ENCODE measurements at places on chromosomes 12 and 14. TPM values are rescaled to one million over a fixed set of nuclear protein-coding genes. Genes with fewer than 3 reads are reported as not detected.

- no peak for DNase-seq
Measured at GRCh38 chr14:56491299-56492285, 88.0 kb upstream of the TMEM260 start.

DNA sequence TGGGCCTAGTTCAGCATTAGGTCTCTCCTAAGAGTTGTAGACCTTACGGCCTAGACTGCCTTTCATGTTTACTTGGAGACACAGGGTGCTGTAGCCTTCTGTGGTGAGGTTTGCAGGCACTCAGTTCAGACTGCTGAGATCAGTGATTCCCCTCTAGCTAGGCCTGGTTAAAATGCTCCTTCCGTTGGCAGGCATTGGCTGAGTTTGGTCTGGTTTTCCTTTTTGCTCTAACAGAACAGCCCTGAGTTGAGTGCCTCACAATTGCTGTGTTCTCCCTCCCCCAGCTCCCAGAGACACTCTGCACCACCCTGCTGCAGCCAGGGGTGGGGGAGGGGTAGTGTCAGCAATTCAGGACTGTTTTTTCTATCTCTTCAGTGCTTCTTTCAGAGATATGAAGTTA lies 178.9 kb upstream of the DYRK2 start:
- DNase-seq: no peak

GRCh38 chr12:93571925-93572711 lies at the start of gene SOCS2:
Gene SOCS2 (plus strand): TSS chr12:93572675. CDS start chr12:93572898, 223 bp downstream.
- no peak for DNase-seq

DNA sequence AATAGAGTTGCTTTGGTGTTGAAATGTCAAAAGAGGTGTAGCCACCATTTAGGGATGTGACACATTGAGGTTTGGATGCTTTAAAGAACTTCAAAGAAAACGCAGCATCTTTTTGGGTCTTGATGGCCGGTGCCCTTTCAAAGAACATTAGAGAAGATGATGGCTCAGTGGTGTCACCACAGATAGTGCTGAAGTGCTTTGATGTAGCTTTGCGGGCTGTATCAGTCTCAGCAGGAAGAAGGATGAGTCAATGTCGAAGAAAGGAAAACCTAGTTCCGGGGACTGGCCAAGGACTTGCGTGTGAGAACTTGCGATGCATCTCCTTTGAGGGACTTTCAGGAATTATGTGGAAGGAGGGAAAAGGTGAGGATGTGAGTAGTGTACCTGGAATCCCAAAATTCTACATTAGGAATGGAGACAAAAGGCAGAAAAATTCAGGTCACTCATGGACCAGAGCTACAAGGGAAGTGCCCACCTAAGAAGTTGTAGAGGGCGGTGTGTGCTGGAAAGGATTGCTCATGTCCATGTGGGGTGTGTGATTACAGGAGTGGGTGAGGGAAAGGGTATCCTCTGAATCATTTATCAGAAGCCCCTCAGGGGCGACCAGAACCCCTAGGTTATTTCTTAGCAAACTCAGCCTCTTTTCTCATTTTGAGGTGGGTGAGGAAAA lies 39.7 kb upstream of the GZMB start:
- DNase-seq: no peak

The MARCHF9 gene
- 10.6 TPM for total RNA-seq

DNA sequence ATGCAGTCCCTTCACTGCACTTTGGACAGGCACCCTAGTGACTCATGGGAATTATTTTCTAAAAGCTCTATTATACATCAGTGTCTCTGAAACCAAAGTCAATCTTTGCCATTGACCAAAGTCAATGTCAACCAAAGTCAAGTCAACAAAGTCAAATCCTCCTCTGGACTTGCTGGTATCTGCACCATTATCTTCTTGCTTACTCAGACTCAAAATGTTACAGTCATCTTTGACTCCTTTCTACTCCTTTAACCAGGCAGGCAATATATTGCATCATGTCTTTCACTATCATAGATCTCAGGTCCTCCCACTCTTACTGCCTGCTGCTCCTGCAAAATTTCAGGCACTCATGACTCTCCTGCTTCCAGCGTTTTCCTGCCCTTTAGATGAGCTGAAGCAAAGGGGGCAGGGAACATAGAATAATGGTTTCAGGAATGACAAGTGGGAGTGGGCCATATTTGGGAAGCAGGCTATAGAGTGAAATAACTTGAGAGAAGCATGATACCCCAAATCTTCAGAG lies 39.2 kb downstream of the IGF1 start:
- no peak for DNase-seq

The SLC6A15 gene
- total RNA-seq: 4.1 TPM

DNA sequence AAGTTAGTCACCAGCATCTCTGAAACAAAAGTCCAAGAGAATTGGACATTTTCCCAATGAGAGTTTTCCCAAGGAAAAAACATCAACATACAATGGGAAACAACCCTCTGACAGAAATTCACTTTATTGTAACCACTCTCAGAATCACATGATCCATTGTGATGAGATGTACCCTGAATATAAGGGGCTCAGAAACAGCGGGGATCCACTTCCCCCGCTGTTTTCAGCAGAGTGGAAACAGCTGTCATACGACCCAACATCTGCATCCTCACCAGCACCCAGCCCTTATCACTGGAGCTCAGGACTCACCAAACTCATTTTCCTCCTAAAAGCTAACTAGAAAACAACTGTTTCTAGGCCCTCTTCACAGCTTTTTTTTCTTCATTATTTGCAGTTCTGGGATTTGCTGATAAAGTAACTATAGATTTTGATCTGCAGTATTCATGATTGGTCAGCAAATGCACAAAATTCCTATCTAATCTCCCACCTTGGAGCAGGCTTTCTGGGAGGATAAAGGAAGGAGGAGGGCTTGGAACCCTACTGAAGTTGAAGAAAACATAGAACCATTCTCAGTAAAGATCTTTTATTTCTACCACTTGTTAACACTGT lies 31.3 kb downstream of the CORO1C start:
- no peak for DNase-seq

The OR4K1 gene
- not detected for total RNA-seq

DNA sequence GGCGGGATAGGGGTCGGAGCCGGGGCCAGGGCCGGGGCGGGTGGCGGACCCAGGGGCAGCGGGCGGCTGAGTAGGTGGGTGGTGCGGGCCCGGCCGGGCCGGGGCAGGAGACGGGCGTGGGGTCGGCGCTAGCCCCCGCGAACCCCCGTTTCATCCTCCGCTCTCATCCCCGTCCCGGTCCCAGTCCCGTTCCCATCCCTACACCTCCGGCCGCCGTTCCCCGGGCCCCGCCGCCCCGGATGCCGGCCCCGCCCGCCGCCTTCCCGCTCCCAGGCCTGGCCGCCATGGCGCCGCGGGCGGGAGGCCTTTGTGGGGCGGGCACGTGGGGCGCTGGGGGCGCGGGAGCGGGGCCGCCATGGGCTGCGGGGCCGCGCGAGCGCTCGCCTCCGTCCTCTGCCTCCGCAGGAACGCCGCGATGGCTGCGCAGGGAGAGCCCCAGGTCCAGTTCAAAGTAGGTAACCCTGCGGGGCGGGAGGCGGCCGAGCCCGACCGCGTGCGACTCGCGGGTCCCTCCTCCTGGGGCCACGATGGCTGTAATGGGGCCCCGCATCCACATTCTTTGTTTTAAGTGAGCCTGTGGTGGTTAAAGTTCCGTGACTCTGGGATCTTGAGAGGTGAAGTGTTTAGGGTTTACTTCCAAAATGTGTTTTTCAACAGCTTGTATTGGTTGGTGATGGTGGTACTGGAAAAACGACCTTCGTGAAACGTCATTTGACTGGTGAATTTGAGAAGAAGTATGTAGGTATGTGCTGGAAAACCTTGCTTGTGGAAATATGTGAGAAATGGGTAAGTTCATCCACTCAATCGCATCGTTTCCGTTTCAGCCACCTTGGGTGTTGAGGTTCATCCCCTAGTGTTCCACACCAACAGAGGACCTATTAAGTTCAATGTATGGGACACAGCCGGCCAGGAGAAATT lies 572 bp downstream of the RAN start:
- DNase-seq: no peak

The PLCZ1 gene
- not detected for total RNA-seq
